Activated naive CD4-positive, alpha-beta T cell treated with Interleukin-2 at 50 U/mL for 16 hours (primary cell): ENCODE measurements at places on chromosomes 2 and 18.

DNA sequence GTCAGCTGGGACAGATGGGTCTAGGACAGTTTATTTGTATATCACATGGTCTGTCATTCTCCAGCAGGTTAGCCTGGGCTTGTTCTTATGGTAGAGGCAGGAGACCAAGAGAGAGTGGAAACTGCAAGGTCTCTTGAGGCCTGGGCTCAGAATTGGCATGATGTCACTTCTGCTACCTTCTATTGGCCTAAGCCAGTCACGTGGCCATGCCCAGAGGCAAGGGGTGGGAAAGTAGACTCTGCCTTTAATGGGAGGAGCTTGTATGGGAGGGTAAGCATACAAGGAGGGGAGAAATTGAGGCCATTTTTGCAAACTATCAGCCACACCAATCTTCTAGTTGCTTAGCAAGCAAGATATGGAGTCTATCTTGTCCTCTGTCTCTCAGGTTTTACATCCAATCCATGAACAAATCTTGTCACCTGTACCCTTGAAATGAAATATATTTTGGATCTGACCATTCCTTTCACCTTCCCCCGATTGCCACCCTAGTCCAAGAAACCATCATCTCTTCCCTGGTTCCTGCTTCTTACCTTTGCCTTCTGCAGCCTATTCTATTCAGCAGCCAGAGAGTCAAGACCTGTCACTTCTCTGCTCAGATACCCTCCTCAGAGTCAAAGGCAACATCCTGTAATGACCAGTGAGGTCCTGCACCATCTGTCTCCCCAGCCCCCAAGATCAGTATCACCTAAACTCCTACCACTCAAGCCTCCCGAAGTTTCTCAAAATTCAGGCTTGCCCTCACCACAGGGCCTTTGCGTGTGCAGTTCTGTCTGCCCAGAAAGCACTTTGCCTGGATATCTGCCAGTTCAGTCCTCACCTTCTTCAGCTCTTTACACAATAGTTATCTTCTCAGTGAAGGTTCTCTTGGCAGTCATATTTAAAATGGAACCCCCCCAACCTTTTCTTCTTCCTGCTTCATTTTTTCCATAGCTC lies 240.0 kb downstream of the LOXHD1 start:
- DNase-seq = no peak

GRCh38 chr2:143157001-143157400 lies 27.8 kb downstream of the ARHGAP15 start:
- DNase-seq = no peak

DNA sequence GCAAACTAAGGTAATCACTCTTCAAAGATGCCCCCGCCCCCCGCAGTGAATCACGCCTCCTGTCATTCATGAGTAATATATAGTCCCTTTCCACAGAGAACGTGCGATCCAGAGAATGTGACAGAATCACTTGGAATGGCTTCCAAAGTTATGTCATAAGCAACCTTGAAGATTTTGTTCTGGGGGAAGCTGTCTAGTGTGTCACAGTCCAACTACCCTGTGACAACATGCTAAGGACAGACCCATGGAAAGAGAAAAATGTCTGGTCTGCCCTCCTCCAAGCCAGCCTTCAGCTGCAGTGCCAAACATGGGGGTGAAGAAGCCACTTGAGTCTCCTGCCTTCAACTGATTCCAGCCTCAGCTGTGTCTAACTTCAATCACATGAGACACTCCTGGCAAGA lies 259.1 kb downstream of the SS18 start:
- DNase-seq = no peak

- peak; percentile 41 for DNase-seq
Measured at GRCh38 chr2:38600242-38600891, 2.4 kb downstream of the HNRNPLL start.

- no peak for DNase-seq
Measured at GRCh38 chr2:148450531-148450930, 194.0 kb upstream of the EPC2 start.

DNA sequence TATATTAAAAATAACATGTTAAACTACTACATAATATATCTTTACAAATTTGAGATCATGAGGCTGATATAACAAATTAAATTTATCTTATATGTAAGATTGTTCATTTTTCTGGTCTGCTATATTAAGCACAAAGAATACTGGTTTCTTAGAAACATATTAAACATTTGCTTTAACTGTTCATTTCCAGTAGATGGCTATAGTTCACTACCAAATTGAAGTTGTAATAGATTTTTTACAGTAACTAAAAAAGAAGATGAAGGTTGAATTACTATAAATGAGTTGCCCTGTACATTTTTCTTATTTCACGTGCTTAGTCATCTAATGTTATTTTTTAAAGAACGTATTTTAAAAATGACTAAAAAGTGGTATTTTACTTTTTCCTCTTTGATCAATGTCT lies 57.0 kb downstream of the ZNF407 start:
- DNase-seq = no peak

GRCh38 chr2:167017021-167017420 lies 128.7 kb downstream of the XIRP2 start:
- DNase-seq = no peak

GRCh38 chr2:219632760-219633105 lies 5.3 kb downstream of the SLC4A3 start:
- DNase-seq = no peak

DNA sequence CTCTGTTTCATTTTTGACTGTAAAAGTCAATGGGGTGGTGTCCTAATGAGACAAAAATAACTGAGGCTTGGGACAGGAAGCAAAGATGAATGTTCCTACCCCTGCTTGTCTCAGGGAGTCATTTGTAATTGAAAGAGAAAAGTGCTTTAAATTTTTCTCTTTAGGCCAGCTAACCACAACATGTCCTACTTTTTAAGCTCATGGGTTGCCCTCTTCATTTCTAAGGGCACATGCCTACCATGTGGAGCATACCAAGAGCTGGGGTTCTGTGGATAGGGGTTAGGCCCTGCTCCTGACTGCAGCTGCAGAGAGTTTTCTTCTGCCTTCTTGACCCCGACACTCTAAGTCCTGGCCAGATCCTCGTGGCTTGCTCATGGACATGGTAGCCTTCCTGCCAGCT lies 96.8 kb upstream of the ARL4C start:
- no peak for DNase-seq

DNA sequence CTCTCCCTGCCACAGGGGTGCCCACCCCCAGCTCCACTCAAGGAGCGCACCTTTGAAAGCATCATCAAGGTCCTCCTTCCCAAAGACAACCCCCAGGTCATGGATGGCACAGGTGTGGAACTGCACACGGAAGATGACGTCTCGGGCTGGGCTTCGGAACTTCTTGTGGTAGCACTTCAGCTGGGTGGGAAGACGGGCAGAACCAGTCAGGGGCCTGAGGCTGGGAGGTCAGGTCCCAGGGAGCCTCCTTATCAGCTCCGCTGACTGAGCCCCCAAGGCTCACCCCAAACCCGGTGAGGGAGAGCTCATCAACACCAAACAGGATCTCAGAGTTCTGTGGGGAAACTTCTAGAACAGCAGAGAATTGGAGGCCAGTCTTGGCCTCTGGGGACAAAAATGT lies 117.8 kb downstream of the TNS1 start:
- no peak for DNase-seq

DNA sequence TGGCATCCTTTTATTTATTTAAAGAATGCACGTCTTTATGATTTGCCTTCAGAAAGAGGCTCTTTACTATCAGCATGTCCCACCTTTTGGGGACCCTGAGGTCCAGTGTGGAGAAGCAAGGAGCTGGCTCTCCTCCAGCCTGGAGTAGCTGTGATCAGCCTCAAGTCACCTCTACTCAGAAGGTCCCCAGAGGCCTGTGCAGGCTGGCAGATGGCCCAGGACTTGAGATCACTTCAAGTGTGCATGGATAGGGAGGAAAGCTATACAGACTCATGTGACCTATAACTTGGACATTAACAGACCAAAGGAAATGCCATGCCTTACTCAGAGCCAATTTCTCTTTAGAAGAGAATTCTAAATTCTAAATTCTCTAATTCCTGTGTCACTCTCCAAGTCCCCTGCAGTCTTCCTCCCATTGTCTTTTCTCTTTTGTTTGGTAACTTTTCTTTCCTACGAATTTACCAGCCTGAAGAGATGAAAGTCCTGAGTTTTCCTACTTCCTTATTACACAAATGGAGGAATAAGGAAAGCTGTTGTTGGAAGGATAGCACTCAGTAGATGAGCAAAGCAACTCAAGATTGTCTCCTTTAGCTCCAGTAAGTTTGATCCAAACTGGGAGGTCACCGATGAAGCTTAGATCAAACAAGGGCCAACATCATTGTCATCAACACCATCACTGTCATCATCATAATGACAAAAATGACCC lies 163.9 kb downstream of the GFPT1 start:
- DNase-seq = no peak

DNA sequence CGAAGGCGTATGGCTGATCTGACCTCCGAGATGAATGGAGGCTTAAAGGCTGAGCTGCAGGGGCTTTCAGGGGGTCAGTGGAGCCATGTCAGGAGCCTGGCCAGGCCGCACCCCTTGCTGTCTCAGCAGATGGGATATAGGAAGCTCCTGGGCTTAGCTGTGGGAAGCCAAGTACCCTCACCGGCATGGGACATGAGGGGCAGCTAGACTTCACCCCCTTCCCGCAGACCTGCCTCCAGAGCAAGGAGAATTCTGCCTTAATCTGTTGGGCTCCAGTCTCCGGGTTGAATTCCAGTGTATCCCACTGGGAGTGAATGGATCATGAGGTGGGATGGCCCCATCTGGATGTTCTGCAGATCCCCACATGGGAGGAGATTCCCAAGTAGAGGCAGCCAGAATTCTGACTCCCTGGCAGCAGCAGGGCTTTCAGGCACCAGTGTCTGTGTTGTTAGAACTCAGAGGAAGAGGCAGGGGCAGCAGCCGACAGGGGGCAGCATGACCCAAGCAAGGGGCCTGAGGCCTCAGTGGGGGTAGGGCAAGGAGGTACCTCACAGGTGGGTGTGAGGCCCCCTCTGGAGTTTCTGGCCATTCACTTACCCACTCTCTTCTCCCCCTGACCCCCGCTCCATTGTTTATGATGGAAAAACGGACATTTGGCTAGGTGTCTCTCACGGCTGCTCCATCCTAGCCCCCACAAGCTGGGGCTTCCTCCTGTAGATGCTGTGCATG lies 19.1 kb downstream of the CAPG start:
- peak; percentile 73 for DNase-seq

DNA sequence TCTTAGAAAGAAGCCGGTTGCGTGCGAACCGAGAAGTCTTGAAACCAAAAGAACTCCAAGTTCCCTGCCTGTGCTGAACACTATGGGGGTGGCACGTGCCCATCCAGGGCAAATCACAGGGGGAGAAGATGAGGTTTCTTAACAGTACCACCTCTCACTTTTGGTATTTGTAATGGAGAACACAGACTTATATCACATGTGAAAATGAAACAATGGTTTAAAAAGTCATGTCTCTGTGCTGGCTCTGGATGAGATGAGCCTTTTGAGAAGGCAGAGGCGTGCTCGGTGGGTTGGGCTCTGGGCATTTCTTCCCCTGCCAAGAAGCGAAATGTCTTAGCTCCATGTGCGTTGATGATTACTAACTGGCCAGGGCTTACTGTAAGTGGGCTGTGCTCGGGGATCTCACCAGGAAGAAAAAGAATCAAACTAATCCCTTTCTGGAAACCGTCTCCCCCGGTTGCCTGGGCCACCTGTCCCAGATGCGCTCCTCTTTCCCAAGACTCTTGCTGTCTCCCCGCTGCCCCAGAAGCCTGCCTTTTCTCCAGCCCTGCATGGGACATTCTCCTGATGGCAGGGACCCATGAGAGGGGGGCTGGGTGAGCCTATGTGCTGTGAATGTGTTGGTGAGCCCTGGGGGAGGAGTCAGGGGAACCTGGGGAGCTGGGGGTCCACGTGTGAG lies 252.9 kb downstream of the PRKCE start:
- DNase-seq = peak; percentile 47

- no peak for DNase-seq
Measured at GRCh38 chr2:69535817-69536241, 98.6 kb upstream of the NFU1 start.

DNA sequence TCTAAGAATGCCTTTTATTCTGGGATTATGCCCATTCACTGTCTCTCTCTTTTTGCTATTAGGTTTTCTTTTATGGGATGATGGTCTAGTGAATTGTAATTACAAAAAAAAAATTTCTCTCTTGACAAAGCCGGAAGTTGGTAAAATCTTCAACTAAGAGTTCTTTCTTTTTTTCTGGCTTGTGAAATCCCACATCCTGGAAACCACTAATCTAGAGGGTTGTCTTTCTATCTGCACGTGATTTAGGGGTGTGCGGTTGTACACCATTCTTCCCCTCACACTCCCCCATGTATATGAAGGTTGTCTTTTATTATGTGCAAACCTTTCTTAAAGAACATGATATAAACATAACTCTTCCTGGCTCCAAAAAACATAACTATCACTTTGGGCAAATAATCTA lies 52.0 kb downstream of the GATA6 start:
- no peak for DNase-seq

GRCh38 chr2:103139628-103140268 lies 377.9 kb downstream of the TMEM182 start:
- DNase-seq = no peak

DNA sequence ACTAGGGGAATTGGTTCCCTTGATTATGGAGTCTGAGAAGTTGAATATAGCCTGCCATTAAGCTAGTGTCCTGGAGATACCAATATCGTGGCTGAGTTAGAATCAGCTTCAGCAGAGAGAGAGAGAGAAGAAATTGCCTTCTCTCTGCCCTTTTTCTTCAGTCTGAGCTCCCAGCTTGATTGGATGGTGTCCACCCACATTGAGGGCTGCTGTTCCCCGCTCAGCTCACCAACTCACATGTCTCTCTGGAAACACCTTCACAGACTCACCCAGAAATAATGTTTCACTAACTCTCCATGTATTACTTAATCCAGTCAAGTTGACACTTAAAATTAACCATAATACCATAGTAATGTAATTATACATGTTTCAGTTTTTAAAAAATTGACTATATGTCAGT lies 17.9 kb upstream of the TRIM43 start:
- DNase-seq = no peak

DNA sequence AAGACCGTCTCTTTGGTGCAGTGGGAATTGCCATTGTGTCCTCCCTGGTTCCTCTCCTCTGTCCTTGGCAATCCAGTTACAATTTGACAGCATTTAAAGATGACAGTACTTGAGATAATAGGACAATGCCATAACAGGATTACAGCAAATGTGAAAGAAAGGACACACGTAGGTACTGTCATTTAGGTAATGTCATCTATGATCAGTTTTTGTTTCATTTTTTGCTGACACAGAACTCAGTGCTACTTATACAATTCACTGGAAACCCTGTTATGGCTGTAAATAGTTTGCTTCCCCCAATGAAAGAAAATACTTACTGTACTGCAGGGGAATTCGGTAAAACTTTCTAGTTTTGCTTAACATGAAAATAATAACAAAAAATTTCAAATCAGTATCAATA lies 65.2 kb downstream of the BCL11A start:
- DNase-seq = no peak
